ENCODE measurements at places on chromosomes 6 and 20.
A peak's percentile ranks its signal among the peaks of the same experiment; 100 is the strongest.

DNA sequence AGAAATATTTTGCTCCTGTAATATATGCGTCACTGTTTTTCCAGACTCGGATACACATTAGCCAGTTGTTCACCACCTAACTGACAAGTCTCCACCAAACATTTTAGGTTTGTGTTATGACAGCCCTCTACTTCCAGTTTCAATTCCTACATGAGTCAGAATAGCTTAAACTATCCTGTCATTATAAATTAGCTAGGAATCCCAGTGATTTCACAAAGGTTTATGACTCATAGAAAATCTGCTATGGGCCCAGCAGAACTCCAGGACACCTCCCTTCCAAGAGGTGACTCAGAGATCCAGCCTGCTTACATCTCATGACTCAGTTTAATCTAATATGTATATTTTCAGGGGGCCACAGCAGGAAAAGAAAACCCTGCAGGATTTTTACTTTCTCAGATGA, 17.4 kb upstream of the PLCB4 start:
- DNase-seq: no peak

- no peak for DNase-seq
These were observed 31.2 kb upstream of the SMIM28 start for GRCh38 chr6:138346302-138347195.

GRCh38 chr6:35587167-35587566, 74.5 kb upstream of the TULP1 start:
- no peak for DNase-seq

DNA sequence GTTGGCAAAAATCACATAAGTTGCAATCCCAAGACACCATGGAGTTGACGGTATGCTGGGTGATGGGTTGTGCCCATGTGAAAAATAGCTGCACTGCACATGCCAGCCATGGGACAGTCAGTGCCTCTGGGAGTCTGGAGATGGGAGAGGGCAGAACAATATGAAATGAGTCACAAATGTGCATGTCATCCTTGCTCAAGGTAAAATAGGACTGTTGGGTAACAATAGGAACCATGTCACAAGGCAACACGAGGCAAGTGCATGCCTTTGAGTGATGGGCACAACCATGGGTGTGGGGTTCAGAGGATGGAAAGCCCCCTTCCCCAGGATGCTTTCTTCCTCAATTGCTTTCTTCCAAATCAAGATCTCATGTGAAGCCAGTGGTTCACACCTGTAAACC, 70.5 kb upstream of the PIM1 start:
- DNase-seq: peak; percentile 43

- DNase-seq: no peak
These were observed 5.0 kb downstream of the TCF21 start for GRCh38 chr6:133893946-133894345.

DNA sequence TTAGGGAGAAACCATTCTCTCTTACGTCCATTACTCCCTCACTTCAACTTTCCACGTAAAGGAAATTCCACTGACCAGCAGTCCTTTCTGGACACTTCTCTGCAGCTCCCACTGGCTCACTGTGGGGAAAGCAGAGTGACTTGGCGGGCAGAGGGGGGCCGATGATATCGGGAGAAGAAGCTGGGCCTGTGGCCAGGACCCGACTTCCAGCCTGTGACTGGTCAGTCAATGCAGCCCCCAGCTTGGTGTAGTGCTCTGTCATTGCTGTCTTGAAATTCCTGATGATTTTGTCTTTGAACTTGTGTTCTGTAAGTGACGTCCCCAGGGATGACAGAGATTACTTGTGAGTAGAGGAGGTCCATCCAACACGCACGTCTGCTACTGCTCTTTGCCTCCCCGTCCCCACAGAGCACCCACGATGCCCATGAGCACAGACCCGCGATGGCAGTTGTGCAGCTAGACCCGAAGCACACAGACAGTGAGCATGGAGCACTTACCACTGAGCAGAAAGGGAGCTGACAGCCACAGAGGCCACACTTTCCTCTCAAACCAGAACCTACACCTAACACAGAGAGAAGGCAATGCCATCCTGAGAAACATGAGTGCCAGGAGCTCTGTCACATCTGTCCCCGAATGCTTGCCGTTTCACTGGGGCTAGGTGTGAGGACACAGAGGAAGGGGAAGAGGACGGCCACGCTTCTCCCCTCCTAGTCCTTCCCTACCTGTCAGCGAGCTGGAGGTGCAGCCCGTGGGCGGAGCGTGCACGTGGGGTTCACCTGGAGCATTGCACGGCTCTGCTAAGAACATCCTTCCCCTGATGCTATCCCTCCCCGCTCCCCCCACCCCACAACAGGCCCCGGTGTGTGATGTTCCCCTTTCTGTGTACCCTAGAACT, 25.7 kb downstream of the DACT2 start:
- no peak for DNase-seq

DNA sequence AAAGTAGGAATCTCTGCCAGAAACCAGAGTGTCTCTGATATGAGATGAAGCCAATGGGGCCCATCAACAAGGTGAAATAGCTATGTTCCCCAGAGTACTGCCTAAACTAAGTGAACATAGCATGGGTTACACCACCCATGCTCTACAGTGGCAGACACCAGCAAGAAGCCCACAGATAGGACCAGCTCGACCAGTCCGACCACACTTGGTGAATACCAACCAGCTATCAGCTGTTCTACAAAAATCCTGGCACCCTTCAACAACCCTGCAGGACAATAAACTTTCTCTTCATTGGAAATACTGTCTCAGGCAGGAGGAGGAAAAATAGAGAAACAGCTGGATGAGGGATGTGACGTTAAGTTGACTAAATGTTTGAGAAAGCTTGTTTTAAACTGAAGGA, 311.4 kb downstream of the EPM2A start:
- no peak for DNase-seq

- no peak for DNase-seq
These were observed 582.5 kb downstream of the RFPL4B start for GRCh38 chr6:112929641-112930040.

Measured in HL-60 (cell line).